Activated CD4-positive, alpha-beta T cell treated with anti-CD3 and anti-CD28 coated beads, Interleukin-2, amount 50 U/mL, for 24 hours (primary cell): ENCODE measurements at places on chromosomes 2 and 18.

GRCh38 chr2:64630752-64631151, 23.0 kb downstream of the SERTAD2 start:
- no peak for DNase-seq

- DNase-seq, result no peak
Measured at GRCh38 chr2:188291142-188291616, 495 bp upstream of the GULP1 start.

- DNase-seq, result no peak
Measured at GRCh38 chr2:106745468-106745867, 140.5 kb downstream of the ST6GAL2 start.

GRCh38 chr2:180571559-180571958, 408.8 kb upstream of the UBE2E3 start:
- no peak for DNase-seq

DNA sequence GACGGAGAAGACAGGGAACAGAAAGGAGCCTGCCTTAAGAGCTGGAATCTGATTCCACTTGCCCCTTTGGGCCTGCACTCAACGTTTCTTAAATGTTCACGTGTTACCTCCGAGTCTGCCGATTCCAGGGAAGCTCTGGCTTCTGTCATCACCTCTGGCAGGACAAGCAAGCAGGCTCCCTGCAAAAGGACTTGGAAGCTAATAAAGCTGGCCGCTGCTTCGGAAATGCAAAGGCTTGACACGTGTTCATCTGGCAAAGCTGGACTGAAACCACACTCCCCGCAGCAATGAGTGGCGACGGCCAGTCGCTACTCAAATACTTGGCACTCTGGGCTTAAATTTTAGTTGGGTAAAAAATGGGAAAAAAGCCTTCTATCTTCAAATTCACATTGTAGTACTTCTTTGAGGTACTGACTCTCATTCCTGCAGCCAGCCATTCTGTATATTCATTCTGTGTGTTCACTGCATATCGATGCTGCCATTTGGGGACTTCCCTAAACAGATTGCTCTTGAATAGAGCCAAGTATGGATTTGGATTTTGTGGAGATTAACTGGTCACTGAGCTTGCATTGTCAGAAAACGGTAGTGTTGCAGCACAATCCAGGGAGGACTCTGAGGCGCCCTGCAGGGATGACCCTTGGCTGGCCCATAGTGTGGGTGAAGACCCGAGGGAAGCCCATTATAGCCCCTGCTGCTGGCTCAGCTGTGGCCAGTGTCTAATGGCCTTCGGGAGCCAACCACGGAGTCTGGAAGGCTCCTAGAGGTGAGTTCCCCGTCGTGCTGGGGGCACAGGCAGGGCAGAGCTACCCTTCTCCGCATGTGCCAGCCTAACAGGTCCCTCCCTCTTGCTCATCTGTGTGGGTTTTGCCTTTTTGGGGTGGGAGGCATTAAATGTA, 231.5 kb downstream of the PRKCE start:
- DNase-seq, result no peak

GRCh38 chr18:11874676-11875075, 23.5 kb downstream of the CHMP1B start:
- no peak for DNase-seq

- DNase-seq, result no peak
Measured at GRCh38 chr2:235050980-235051351, 99.1 kb downstream of the SH3BP4 start.

GRCh38 chr2:100870652-100871531, 51.0 kb downstream of the NPAS2 start:
- no peak for DNase-seq

- no peak for DNase-seq
Measured at GRCh38 chr2:176178038-176178756, 10.3 kb upstream of the HOXD1 start.

DNA sequence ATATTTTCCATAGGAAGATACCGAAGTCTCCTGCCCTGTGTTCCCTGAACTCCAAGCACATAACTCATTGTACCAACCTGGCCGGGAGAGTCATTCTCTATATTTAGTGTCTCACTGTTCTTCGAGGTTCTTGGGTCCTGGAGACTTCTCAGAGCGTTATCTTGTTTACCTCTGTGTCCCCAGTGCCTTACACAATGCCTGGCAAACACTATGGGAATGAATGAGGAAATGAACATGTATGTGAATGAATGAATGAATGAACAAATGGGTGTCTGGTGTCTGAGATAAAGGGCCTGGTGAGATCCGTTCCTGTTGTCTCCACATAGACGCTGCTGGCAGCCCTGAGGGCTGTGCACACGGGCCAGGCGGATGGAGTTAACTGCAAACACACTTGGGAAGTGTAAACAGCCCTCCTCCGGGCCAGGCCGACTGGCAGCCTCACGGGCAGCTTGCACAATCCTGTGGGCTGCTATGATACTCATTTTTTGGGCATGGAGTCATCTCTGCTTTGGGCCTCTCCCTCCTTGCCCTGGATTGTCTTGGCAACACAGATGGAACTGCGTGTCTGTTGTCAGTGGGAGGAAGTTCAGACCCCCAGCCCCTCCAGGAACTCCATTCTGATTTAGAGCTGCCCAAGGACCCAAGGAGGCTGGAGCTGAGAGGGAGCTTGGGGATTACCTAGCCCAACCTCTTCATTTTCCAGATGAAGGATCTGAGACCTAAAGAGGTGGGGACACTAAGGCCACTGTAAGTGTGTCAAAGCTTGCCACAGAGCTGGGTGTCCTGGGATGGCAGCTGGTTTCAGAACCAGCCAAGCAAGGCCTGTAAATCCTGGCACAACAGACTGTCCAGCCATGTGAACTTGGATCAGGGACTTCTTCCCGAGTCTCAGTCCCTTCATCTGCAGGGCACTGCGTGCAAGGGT, 124.4 kb downstream of the INHBB start:
- DNase-seq, result no peak

DNA sequence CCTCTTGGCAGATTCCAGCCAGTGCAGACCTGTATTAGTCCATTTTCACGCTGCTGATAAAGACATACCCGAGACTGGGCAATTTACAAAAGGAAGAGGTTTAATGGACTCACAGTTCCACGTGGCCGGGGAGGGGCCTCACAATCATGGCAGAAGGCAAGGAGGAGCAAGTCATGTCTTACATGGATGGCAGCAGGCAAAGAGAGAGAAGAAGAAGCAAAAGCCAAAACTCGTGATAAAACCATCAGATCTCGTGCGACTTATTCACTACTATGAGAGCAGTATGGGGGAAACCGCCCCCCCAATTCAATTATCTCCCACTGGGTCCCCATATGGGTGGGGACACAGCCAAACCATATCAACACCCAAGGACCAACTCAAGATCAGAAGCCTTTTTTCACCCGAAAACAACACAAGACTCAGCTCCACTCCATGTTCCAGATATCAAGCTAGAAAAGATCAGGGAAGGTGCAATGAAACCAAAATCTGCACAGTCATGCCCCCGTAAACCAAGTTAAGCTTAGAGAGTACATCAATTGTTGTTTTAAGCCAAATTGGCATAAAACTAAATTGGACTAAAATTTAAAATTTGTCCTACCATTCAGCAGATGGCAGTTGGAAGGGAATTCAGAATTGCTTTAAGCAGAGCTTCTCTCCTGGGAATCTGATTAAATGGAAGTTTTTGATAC, 55.6 kb upstream of the FAM124B start:
- DNase-seq, result no peak

GRCh38 chr2:7904319-7904718, 777.5 kb upstream of the ID2 start:
- no peak for DNase-seq

- no peak for DNase-seq
Measured at GRCh38 chr2:147463881-147464520, 380.8 kb upstream of the ACVR2A start.

GRCh38 chr2:160256507-160256906, 56.4 kb upstream of the ITGB6 start:
- DNase-seq, result no peak

- DNase-seq, result no peak
Measured at GRCh38 chr18:36543991-36544725, 246.6 kb downstream of the FHOD3 start.
